Activated CD4-positive, CD25-positive, alpha-beta regulatory T cell (primary cell): ENCODE measurements at places on chromosomes 3 and 15.

- DNase-seq, result no peak
These were observed 124.6 kb downstream of the ARRDC4 start for GRCh38 chr15:98085003-98085639.

GRCh38 chr15:64024172-64025050 is 21.9 kb downstream of the DAPK2 start:
- DNase-seq, result no peak

GRCh38 chr15:90620379-90621067 is 90.8 kb downstream of the CRTC3 start:
- DNase-seq, result no peak

- no peak for DNase-seq
These were observed 162.5 kb downstream of the FNDC3B start for GRCh38 chr3:172201870-172202236.

GRCh38 chr3:151798466-151798865 is 15.4 kb upstream of the AADAC start:
- no peak for DNase-seq

DNA sequence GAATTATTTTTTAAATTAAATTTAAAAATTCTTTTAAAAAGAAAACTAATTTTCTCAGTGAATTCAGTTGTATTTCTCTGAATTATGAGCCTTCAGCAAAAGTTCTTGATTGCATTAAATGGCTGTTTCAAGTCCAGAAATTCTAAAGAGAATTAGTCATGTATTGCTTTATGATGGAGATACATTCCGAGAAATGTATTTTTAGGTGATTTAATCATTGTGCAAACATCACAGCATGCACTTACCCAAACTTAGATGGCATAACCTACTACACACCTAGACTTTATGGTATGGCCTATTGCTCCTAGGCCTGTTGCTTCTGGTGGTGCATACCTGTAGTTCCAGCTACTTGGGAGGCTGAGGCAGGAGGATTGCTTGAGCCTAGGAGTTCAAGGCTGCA is 44.3 kb upstream of the GCNT3 start:
- DNase-seq, result no peak

DNA sequence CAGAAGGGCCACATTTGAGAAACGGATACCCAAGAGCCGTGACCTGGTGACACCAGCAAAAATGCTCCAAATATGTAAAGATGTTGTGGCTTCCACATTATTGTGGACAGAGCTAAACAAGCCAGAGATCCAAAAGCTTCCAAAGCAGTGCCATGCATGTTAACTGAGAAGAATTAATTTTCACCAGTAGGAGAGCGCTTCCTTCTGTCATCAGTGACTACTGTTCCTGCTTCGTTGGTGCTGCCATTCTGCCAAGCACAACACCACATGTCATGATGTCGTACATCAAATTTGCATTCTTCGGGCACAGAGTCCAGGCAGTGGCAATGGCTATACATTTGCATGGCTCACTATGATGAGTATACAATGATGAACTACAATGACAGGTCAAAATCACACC is 19.1 kb upstream of the CHST2 start:
- no peak for DNase-seq

DNA sequence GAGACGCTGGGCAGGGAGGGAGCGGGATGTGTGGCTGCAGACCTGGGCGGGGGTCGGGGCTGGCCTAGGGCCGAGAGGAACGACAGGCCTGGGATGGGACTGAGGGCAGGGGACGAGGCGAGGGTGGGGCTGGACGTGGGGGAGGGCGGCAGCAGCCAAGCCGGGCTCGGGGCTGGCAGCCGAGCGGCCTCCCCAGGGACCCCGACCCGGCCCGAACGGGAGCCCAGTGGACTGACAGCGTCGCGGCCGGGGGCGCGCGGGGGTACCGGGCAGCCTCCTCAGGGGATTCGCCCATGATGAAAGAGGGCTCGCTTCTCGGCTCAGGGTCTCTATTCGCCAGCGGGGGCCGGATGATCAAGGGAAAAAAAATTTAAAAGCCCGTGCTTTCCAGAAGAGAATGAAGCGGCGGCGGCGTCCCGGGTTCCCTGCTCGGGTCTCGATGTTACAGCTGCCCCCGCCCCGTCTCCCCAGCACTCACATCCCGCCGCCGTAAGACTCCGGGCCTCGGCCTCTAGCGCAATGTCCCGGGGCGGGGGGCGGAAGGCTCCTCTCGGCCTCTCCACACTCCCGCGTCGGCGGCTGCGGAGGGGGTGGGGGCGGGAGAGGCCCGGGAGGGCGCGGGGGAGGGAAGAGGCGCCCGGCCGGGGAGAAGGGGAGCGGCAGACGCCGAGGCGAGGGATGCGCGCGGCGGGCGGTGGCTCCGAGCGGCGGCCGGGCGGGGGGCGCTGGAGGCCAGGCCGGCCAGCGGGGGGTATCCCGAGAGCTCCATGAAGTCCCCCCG is 4.3 kb downstream of the PTH1R start:
- no peak for DNase-seq

DNA sequence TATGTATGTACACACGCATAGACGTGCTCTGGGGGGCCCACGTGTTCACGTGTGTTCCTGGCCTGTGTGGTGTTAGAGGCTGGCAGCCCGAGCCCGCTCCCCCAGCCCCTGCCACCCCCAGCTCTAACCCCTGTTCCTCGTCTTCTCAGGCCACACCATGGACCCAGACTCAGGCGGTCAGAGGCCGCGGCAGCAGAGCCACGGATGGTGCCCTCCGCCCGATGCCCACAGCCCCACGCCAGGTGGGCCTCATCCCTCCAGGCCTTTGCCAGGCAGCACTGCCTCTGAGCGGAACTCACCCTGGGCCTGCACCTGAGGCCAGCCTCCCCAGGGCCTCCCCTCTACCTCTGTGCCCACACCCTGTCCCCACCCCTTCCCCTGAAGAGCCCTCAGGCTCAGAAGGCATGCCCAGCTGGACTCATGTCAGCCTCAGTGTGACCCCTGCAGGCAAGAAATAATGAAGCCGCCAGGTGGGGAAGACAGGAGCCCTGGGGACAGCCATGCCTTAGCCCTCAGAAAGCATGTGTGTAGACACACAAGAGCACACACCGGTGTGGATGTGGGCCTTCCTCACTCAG is 16.4 kb upstream of the GNAT1 start:
- DNase-seq, result no peak

- DNase-seq, result no peak
These were observed 224.7 kb upstream of the GBE1 start for GRCh38 chr3:81985996-81986723.

GRCh38 chr3:88812576-88812975 is 294.8 kb upstream of the EPHA3 start:
- DNase-seq, result no peak

DNA sequence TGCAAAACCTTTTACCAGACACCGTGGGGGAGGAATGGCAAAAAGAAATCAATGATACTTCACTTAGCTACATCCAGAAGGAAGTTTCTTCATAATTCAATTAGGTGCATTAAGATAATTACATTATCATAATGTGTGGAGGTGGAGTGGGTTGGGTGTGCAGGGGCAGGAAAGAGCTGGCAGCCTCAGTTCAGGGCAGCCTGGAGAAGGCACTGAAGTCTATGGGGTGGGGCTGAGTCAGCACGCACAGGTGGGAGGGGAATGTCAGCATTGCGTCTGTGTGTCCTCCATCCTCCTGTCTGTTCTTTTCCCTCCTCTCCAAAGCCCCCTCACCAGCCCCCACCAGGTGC is 278.8 kb downstream of the GABRG3 start:
- no peak for DNase-seq

DNA sequence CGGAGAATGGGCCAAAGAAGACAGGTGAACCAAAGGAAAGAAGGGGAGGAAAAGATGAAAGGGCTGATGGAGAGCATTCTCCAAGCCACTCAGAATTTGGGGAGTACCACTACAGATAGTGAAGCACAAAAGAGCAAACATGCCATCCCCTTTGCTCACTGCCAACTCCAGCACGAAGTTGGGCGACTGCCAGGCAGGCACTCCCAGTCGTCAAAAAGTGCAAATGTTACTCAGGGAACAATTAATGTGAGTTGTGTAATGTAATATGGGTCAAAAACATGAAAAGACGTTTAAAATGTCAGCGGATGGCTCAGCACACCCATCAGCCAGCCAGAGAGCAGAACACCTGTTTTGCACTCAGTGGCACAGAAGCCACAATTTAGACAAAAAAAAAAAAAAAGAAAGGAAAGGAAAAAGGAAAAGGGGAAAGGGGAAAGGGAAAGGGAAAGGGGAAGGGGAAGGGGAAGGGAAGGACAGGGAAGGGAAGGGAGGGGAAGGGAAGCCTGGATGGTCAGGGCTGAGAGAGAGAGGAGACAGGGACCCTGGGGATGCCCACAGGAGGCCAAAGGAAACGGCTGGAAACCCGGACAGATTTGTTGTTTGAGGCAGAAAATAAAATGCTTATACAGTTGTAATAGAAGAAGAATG is 82.7 kb downstream of the COL8A1 start:
- DNase-seq, result no peak

DNA sequence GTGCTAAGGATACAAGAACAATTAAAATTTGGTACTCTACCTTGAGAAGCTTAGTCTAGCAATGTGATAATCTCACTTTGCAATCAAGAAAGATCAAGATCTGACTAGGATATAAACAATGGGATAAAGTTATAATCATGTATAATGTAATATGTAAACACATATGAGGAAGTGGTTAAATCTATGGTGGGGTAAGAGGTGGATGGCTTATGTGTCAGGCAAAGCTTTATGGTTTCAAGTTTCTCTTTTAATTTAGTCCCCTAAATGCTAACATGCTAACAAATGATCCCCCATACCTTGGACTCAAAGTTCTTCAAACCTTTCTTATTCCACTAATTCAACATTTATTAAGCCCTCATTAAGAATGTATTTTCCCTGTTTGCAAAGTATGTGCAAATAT is 2.5 kb downstream of the RSL24D1 start:
- DNase-seq, result no peak

GRCh38 chr3:11568503-11569155 is 75.1 kb downstream of the VGLL4 start:
- no peak for DNase-seq

DNA sequence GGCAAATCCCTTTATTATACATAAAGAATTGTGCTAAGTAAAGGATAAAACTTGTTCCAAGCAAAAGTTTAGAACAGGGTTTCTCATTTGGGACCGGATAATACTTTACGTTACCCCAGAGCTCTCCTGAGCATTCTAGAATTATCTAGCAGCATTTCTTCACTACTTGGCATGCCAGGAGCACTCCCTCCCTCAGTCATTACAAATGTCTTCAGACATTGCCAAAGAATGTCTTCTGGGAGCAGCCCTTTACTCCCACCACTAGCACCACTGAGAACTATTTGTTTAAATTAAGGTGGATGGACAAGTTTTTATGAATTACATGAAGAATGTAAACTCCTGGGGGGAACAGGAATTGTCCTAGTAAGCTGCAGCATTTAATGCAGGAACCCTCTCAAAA is 516.4 kb downstream of the GBE1 start:
- DNase-seq, result no peak

DNA sequence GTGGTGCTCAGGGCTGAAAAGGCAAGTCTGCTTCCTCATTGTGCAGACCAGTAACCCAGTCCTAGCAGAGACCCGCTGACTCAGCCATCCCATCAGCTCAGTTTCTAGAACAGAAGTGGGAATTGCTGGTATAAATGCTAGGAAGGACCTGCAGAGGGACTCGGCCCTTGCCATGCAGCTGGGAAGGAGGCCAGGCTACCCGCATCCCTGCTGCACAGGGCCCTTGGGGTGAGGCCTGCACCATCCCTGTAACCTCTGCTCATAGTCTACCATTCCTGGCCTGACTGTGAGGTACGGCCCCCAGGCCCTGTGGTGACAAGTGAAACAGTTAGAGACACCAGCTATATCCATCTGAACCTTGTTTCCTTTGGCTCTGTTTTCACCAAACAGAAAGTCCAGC is 23.5 kb downstream of the RAB6B start:
- DNase-seq, result no peak

DNA sequence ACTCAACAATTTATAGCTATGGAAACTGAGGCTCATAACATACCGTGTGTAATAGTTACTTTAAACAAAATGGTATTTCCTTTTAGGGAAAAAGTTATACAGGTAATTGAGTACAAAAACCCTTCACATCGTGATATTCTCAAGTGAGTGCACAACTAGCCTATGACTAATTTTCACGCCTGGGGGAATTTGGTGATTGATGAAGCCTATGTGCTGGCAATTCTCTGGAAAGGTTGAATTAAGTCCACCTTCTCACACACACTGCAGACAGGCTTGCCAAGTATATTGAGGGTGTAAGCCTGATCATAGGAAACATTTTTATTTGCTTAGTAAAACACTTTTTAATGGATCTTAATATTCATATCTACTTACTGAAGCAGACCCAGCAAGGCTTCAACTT is 41.3 kb upstream of the ROBO2 start:
- DNase-seq, result no peak

DNA sequence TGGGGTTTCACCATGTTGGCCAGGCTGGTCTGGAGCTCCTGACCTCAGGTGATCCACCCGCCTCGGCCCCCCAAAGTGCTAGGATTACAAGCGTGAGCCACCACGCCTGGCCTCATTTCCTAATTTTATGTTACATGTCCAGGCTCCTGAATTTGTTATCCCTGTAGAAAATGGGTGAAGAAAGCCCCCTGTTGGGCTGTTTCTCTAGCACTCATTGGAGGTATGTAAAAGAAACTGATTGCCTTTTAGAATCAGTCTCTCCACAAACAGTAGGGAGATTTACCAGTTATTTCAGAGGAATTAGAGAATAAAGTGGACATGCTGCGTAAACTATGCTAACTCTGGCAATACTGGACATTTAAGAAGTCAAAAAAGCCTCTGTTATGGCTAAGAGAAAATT is 364.1 kb upstream of the TBL1XR1 start:
- no peak for DNase-seq

DNA sequence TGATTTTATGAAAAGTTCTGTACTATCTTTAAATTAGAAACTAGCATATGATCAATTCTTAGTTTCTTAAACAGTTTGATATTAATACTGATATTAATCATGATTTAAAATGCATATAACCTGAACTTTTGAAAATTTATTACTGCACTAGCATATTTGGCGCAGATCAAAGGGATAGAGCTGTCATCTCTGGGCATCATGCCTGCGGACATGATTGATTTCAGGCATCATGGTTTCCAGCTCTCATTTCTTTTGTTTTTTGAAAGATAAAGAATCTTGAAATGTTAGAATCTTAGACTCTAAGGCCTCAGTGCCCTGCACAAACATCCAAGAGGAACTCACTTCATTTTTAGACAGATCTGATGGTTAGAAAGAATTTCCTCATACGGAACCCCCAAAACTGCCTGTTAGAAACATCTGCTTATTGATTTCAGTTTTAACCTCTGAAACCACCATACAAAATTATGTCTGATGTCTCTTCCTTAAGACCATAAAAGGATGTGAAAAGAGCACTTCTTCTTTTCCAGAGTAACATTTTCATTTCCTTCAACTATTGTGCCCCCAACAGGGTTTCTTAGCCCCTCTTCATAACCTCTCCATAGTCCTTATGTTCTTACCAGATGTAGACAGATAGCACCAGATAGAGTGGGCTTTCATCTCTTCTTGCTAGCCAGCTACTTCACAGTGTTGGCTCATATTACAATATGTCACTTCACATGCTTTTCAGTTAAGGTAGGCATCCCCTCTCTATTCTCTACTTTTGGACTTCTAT is 110.8 kb downstream of the BBX start:
- no peak for DNase-seq
